ENCODE measurements at places on chromosomes 1 and 21.

- DNase-seq: no peak
Measured at GRCh38 chr21:36763305-36763704, 64.4 kb downstream of the SIM2 start.

- no peak for DNase-seq
Measured at GRCh38 chr1:234898455-234899033, 230.1 kb downstream of the TOMM20 start.

DNA sequence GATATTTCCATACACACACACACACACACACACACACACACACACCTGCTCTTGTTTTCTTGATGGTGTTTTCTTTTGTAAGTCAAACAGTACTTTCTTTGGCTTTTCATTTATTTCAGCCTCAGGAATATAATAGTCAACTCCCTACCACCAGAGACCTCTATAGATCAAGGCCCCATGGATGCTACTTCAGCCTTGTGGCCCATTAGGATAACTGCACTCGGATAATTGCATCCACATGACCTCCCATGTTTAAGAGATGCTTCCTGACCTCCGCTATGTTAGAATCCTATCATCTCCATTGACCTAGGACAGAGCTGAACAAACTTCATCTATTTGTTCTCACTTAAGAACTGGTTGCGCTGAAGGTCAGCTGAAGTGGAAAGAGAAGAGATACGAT lies 1094.0 kb upstream of the B3GALT2 start:
- no peak for DNase-seq

DNA sequence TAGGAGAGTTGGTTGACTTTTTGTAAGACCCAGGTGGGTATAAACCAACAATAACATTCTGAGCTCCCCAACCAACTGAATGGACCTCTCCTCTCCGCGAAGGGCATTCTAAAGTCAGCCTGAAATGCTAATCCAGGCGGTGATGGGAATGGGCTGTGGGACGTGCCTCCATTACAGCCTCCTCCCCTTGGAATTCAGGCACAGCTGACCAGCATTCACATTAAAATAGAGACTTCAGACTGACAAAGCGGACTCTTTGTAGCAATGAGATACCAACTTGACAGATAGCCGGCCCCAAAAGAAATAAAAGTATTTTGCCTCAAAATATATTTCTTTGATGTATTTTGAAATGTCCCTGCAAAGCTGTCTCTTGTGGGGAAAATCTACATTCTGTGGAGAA lies 101.7 kb downstream of the KIF26B start:
- no peak for DNase-seq

DNA sequence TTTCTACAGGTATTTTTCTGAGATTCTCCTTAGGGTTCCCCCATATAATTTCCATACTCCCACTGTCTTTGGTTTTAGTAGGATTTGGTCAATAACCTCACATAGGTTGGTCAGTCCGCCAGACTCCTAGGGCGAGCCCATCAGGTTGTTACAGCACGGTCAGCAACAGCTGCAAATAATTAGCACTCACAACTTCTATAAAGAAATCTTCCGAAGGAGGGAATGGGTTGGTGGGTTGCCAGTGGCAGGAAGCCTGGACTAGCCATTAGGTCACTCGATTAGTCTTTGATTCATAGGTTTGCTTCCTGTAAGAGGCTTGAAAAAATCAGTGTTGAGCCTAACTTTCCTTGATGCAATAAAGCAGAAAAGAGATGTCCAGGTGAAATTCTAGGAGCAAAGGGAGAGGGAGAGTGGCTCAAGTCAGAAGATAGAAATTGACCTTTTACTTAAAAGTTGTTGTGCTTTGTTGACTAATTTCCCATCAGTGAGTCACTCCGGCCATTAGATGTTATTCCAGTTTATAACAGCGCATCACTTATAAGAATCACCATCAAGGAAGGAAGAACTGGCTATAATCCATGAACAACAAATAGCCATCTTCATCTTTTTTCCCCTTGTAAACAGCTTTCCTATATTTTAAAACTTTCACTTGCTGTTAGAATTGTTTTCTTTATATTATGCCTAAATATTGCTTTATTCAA lies 88.3 kb downstream of the TPR start:
- DNase-seq: no peak

DNA sequence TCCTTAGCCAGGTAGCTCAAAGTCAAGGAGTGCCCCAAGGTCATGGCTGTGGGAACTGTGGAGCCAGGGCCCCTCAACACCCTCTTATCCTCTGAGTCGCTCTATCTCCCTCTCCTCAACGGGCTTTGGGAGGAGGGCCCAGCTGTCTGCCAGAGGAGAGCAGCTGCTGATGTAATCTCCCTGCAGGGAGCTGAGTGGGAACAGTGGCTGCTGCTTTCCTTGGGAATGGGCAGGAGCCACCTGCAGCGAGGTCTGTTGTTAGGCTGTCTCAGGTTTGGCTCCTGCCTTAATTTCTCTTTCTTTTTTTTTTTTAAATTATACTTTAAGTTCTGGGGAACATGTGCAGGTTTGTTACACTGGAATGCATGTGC lies 58.8 kb upstream of the MAP1LC3C start:
- no peak for DNase-seq

DNA sequence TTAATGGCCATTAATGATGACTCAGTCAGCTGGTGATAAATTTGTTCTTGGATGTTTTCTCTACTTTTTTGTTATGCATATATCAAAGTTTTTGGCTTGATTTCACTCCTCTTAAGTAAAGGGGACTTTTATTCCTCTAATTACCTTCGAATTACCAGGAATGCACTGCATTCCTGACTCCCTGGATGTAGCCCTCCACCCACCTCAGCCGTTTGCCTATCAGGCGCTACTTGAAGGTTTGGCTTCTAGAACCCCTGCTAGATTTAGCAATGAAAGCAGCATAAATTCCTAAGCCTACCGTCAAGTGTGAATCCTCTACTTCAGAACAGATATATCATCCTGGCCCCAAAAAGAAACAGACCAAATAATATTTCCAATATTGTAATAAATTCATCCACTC lies 387.8 kb upstream of the ADGRL2 start:
- DNase-seq: no peak

GRCh38 chr1:21261551-21262292 lies 28.5 kb downstream of the ECE1 start:
- no peak for DNase-seq

GRCh38 chr1:154115180-154115579 lies 39.7 kb downstream of the NUP210L start:
- no peak for DNase-seq

- peak; percentile 88 for DNase-seq
Measured at GRCh38 chr1:22143065-22144033, at the start of gene WNT4. Gene WNT4, minus strand, starts transcription at chr1:22143097. Its CDS starts 175 bp downstream, at chr1:22142922.

DNA sequence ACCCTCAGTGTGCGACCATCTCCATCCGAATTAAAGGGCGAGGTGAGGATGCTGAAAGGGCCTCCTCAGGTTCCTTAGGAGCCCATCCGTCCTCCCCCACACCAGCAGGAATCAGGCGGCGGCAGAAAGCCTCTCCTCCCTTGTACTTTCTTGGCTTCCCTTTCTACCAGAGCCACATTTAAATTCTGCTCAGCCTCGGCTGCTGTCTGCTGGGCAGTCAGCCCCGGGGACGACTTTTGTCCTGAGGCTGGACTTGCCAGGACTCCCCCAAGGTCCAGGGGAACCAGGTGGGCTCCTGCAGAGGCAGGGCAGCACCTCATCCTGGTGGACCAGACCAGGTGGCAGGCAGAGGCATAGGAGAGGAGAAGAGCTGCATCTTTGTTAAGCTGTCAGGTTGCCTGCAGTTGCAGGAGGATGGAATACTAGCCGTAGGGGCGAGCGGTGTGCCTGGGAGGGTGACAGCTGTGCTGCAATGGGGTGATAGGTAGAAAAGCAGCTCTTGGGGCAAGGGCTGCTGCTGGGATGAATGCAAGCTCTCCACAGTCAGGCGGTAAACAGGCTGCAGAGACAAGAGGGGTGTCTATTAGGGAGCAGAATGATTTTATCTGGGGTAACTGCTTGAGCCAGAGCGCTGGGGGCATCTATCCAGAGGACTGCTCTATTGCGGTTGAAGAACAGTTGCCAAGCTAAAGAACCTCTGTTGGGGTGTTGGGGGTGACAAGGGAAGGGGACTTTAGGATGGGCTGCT lies 46.2 kb upstream of the WASF2 start:
- no peak for DNase-seq

DNA sequence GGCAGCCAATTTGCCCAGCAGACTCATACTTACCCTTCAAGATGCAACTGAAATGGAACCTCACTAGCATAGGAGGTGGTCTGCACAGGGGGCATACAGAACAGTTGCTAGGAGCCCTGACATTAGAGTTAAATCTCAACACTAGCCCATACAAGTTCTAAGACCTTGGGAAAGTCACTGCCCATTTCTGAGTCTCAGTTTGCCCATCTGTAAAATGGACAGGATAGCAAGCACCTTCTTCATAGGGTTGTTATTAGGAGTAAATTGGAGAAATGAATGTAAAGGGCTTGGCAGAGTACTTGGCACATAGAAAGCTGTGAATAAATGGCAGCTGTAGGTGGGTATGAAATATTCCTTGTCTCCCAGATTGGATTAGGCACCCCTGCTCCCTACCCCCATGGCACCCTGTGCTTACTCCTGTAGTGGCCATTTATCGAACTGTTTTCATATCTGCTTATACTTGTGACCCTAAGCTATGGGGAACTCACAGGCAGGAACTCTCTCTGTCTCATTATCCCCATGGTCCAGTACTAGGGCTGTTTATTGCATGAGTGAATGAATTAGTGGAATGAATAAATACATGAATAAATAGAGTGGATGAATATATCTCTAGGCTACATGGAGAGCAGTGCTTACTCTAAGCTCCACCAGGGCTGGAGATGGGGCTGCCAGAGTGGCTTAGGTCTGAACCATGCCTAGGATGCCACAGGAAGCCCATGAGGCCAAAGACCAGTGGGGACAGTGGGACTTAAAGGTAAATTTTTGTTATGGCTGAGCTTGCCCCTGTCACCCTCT lies 152.6 kb downstream of the PLPP3 start:
- no peak for DNase-seq

DNA sequence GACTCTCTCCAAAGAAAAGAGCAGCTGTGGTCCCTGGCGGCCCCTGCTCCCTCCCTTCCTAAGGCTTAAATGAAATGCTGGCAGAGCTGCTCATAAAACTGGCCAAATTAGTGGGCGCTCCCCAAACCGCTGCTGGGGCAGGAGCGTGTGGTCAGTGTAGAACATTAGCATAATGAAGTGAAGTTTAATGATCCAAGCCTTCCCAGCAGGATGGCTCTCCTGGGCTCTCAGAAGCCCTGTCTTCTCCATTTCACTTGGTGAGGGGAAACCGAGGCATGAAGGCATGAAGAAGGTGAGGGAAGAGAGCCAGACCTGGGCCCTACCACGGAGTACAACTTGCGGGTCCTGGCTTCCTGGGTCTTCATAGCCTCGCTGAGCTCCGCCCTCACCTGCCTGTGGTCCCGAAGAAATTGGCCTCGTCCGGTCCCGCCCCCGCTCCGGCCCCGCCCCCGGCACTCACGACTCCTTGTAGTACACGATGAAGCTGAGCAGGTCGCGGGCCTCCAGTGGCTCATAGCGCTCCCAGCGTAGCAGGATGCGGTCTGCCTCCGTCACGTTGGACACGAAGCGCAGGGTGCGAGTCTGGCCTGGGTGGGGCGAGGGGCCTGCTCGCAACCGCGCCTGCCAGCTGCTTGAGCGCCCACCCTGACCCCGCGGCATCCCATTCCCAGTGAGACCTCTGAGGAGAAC lies 10.3 kb downstream of the INSRR start:
- DNase-seq: no peak

- no peak for DNase-seq
Measured at GRCh38 chr21:16404776-16405175, 675.0 kb downstream of the USP25 start.

- no peak for DNase-seq
Measured at GRCh38 chr1:192140382-192140781, 17.9 kb upstream of the RGS18 start.

- no peak for DNase-seq
Measured at GRCh38 chr1:223393275-223394214, at the start of gene CCDC185. Gene CCDC185, plus strand, starts transcription at chr1:223393415. Its CDS starts 61 bp downstream, at chr1:223393476.

- DNase-seq: peak; percentile 59
Measured at GRCh38 chr1:207097871-207098324, 6.1 kb upstream of the C4BPA start.

GRCh38 chr1:195188821-195189220 lies 1419.4 kb downstream of the KCNT2 start:
- DNase-seq: no peak

GRCh38 chr1:203129501-203130231 lies 2.1 kb downstream of the ADORA1 start:
- no peak for DNase-seq

DNA sequence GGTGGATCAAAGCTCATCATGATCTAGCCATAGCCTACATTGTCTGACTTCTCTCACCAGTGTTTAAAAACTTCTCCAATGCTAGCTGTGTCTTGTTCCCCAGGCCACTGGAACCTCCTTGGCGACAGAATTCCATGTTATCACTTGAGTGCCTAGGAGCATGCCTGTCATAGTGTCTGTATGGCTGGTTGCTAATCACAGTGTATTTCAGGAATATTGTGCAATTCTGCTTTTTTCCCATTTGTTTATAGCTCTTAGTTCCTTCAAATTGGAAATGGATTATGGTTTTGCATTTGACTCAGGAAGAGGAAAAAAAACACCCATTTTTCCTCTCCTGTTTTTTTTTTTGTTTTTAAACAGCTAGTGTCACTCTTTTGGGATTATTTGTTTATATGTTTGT lies 25.5 kb downstream of the ROR1 start:
- DNase-seq: no peak

- no peak for DNase-seq
Measured at GRCh38 chr1:216855810-216856209, 132.6 kb upstream of the ESRRG start.

Data from GM13976 (cell line).